Stimulated activated CD4-positive, alpha-beta T cell treated with anti-CD3 and anti-CD28 coated beads, Interleukin-1b, Interleukin-23, amount 100 ng/mL, for 4 hours (primary cell): ENCODE measurements at places on chromosomes 1 and 21.

DNA sequence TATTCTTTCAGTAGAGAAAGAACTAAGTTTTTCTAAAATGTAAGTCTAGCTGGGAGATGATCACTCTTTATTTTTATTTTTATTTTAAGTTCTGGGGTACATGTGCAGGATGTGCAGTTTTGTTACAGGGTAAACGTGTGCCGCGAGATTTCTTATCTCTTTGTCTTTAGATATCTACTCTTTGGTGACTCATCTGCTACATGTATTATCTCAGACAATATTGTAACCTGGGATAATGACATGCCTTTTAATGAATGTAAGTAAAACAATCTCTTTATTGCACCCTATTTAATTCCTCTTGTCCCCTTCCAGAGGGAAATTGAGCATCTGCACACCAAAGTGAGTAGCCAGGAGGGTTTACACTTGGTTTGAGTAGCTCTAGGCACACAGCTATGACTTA lies 9.4 kb downstream of the CR2 start:
- no peak for DNase-seq

GRCh38 chr1:161133220-161133740 lies 813 bp upstream of the DEDD start:
- DNase-seq, result no peak

GRCh38 chr1:226351709-226352108 lies 42.7 kb upstream of the LIN9 start:
- DNase-seq, result no peak

- no peak for DNase-seq
Observed at GRCh38 chr1:183733715-183734114, 71.2 kb upstream of the RGL1 start.

GRCh38 chr1:241979071-241979470 lies 19.8 kb downstream of the MAP1LC3C start:
- DNase-seq, result no peak

GRCh38 chr1:64948216-64948615 lies 18.1 kb downstream of the JAK1 start:
- no peak for DNase-seq

GRCh38 chr1:233193741-233194140 lies 101.8 kb downstream of the PCNX2 start:
- DNase-seq, result no peak

GRCh38 chr1:92515796-92516201 lies 29.1 kb upstream of the GFI1 start:
- DNase-seq, result no peak

DNA sequence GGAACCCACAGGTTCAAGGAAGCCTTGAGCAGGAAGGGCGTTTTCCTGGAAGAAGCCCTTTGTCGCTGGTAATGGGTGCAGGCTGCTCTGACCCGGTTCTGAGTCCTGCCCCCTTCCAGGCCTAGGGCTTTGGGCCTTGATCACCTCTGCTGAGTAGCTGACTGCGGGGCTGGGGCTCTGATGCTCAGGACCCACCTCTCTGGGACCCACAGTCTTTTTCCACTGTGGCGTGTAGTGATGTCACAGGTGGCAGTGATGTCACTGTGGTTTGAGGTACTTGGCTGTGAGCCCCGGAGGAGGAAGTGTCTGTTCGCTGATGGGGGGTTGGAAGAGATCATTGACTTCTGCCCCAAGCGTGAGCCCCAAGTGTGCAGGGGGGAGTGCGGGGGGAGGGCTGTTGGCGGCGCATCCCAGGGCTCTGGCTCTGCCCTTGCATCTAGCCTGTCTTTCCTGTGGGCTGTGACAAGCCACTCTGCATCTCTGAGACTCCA lies 6.9 kb downstream of the TNFRSF1B start:
- peak; percentile 65 for DNase-seq

DNA sequence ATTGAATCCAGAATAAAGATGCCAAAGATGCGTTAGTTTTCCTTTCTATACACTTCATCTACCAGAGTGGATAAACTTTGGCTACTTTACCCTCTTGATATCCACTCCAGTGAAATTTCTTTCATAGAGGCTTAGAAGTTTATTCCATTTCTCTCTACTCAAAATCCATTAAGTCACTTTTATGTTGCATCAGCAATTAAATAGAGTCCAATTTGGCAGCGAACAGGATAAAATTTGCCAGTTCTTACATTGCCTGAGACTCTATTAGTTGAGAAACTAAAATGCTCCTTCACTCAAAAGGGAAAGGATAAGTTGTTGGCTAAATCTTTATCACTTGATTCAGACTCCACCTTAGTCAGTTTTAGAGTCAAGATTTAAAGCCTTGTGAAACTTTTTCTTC lies 57.9 kb downstream of the ACBD6 start:
- DNase-seq, result no peak

GRCh38 chr21:43021756-43022600 lies 47.6 kb downstream of the PKNOX1 start:
- no peak for DNase-seq
